ENCODE measurements at places on chromosomes 5 and 9. TPM values are rescaled to one million over a fixed set of nuclear protein-coding genes. Genes with fewer than 3 reads are reported as not detected.

Gene SLC1A3
- total RNA-seq = 24.2 TPM

Gene TAF1L
- not detected for total RNA-seq

Gene FOXD4L4
- total RNA-seq = 1.2 TPM

Gene SYK
- 1.7 TPM for total RNA-seq

Gene ACTBL2
- total RNA-seq = 0.50 TPM

Gene CBY3
- total RNA-seq = not detected

Gene ANKRD34B
- total RNA-seq = not detected

Gene ARL10
- 10.7 TPM for total RNA-seq

Gene GRIN1
- not detected for total RNA-seq

Gene RASGRF2
- 2.0 TPM for total RNA-seq

Gene TMEM215
- not detected for total RNA-seq

Gene PLPPR1
- total RNA-seq = 0.33 TPM

Gene ARHGEF28
- total RNA-seq = 74.0 TPM

Gene GRIN3A
- total RNA-seq = not detected

Gene LURAP1L
- total RNA-seq = 126 TPM

Gene NTRK2
- total RNA-seq = not detected

Gene CDX1
- not detected for total RNA-seq

Gene CCDC187
- total RNA-seq = not detected

Gene SLC6A3
- total RNA-seq = not detected

Gene SHC3
- 0.08 TPM for total RNA-seq

Gene TRIM36
- 2.8 TPM for total RNA-seq

Gene IL3
- total RNA-seq = not detected

Gene CXCL14
- total RNA-seq = 3.9 TPM

Gene PRSS3
- 1.0 TPM for total RNA-seq

Gene WDR5
- total RNA-seq = 37.3 TPM

Gene IGIP
- 3.4 TPM for total RNA-seq

Gene TAF11L2
- total RNA-seq = not detected

Gene FOXD4
- 0.67 TPM for total RNA-seq

Gene SLCO6A1
- total RNA-seq = not detected

Gene CD274
- 19.5 TPM for total RNA-seq

Gene ARL14EPL
- total RNA-seq = not detected

Gene ANKRD31
- total RNA-seq = 0.33 TPM

Gene CHSY3
- total RNA-seq = 1.8 TPM

Gene HSPB3
- not detected for total RNA-seq

Gene DPH7
- total RNA-seq = 46.2 TPM

Gene WDR31
- 2.0 TPM for total RNA-seq

Gene ANKRD20A1
- 0.82 TPM for total RNA-seq

Gene OSTF1
- 33.9 TPM for total RNA-seq

Gene GMCL2
- total RNA-seq = not detected

Gene SLC6A7
- total RNA-seq = not detected

Gene TBC1D13
- total RNA-seq = 14.4 TPM

Gene TMEM174
- total RNA-seq = not detected

Gene GRXCR2
- not detected for total RNA-seq

Gene SLC28A3
- total RNA-seq = under 0.01 TPM

Gene FAM200C
- total RNA-seq = 2.8 TPM

Gene TRAF1
- total RNA-seq = 1.0 TPM

Gene C9orf43
- 0.83 TPM for total RNA-seq

Gene HNRNPH1
- 276 TPM for total RNA-seq

Gene SURF4
- 214 TPM for total RNA-seq

Gene MEIKIN
- not detected for total RNA-seq

Gene SPATA31D4
- total RNA-seq = not detected

Gene KCTD16
- 0.13 TPM for total RNA-seq

Gene ACSL6
- 0.33 TPM for total RNA-seq

Gene BARHL1
- total RNA-seq = not detected

Gene IRF1
- 9.2 TPM for total RNA-seq

Gene ECM2
- 1.3 TPM for total RNA-seq

Gene RNF224
- 0.28 TPM for total RNA-seq

Gene REEP2
- total RNA-seq = 14.5 TPM
